ENCODE measurements at places on chromosomes 7 and 10. TPM values are rescaled to one million over a fixed set of nuclear protein-coding genes. Genes with fewer than 3 reads are reported as not detected.

LIPF gene
- not detected for total RNA-seq

AOC1 gene
- 6.1 TPM for total RNA-seq

SORBS1 gene
- 9.8 TPM for total RNA-seq

ZNF716 gene
- total RNA-seq, result not detected

CYP2E1 gene
- total RNA-seq, result 0.40 TPM

DNA sequence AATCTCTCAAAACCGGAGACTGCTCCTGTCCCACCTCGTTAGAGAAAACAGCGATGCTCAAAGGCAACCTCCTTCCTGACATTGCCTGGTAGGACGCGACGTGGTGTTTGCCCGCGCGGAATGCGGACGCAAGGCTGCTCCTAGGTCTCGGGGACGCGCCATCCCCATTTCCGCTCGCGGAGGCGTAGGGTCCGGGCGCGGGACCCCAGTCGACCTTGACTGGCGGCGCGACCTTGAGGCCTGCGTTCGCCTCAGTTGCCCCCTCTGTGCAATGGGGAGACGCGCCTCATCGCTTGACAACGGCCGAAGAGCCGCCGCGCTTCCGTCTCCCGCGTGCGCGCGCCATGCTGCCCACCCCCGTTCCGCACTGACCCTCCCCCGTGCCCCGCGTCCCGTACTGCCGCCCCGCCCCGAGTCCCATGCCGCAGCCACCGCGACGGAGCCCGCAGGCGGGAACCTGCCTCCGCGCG is 412 bp upstream of the PPIA start:
- DNase-seq, result no peak

GRCh38 chr7:77812290-77812685 is 13.7 kb downstream of the PHTF2 start:
- peak; percentile 38 for DNase-seq

GRCh38 chr10:93496322-93497041 is at the start of gene CEP55:
Gene CEP55, plus strand, starts transcription at chr10:93496612. Its CDS starts 3,440 bp downstream, at chr10:93500052.
- DNase-seq, result peak; percentile 74

DNA sequence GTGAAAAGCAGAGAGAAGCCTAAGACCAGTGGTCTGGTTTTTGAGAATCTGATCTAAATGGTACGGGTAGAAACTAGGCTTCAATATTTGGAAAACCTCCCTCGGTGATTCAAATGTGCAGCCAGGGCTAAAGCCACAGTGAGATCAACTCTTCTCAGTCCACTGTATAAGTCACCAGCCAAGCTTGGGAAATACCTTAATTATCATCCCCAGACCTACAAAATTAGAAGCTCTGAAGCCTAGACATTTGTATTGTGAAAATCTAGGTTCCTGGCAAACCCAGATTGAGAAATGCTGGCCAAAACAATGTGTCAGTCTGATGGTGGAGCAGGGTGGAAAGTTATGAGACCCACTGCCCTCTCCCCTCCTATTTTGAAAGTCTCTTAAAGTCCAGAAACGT is 131.7 kb downstream of the DGKI start:
- DNase-seq, result peak; percentile 29

- DNase-seq, result no peak
Measured at GRCh38 chr7:18103436-18104218, 76.0 kb upstream of the PRPS1L1 start.

DNA sequence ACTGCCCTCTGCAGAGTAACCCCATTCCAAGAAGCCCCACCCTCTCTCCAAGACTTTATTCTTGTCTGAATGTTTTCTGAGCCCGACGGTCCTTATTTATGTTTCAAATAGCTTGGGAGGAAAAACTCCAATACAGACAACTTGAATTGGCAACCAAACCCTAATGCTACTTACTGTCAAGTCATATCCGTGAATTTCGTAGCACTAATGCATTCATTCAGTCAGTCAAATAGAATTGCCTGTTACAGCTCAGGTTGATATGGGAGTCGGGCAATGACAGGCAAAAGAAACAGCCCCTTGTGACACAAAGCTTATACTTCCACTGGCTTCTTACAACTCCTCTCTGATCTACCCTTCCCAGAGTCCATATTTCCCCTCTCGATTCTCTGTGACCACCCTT is 58.5 kb upstream of the LRGUK start:
- DNase-seq, result no peak

- no peak for DNase-seq
Measured at GRCh38 chr10:14312014-14312413, 18.7 kb downstream of the FRMD4A start.

- DNase-seq, result peak; percentile 63
Measured at GRCh38 chr7:13181216-13181615, 493.8 kb downstream of the ARL4A start.

DNA sequence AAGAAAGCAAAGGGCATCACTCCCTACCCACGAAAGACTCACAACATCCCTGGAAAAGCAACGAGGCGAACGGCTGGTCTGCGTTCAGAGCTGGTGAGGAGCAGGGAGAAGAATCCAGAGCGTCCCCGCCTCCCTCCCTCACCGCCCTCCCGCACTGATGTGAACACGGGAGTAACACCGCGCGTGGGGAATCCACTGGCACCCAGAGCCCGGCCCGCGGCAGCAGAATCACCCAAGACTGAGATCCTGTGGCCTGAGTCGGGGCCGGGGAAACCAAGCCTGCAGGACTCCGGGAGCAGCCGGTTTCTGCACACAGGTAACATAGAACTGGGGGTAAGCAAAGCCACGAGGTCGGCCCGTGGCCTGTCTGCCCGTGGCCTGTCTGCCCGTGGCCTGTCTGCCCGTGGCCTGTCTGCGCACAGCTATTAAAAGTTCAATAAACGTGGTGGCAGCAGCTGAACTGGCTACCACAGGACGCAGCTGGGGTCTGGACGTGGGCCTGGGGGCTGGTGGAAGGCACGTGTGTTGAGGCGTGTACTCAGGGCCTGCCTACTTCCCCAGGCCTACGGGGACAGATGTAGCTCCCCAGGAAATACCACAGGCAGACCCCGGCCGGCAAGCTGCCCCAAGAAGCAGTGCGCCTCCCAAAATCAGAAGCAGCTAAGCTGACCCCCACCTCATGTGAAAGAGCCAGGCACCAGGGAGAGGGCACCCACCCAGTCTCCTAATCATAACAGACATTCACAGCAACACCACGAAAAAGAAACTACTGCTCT is 23.0 kb downstream of the DIP2C start:
- DNase-seq, result no peak

- no peak for DNase-seq
Measured at GRCh38 chr7:1950452-1951158, 280.5 kb downstream of the ELFN1 start.

GRCh38 chr7:136726460-136726859 is 142.0 kb upstream of the CHRM2 start:
- no peak for DNase-seq

DNA sequence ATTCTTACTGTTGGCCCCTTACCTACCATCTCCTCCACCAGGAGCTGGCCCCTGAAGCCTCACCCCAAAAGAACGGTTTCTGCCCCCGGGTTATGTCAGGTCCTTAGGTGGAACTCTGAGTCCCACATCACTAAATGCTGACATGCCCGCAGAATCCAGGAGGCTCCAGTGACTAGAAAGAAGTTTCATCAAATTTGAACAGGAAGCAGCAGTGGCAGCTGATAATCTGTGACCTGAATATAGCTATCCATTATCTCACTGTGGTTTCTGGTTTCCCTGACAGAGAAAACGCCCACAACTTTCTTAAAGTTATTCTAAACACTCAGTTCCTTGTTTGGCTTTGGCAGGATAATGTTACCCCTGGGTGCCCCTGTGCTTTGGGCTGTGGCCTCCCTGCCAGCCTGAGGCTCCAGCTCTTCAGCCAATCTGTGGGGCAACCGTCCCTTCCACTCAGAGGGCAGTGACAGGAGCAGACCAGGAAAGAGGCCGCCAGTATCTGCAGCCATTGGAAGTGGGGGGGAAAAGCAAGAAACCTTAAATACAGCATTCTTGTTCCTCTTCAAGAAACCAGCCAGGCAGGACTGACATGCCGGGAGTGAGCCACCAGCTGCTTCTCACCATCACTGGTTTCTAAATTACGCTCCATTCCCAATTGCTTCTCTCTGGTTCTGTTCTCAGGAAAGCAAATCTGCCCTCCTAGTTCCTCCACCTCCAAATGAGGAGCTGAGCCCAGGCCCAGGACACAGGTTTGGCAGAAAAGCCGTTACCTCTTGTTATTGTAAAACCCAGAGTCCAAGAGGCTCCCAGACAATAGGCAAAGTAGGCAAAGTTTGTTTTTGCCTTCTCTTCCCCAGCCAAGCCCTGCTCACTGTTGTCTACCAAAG is 41.2 kb upstream of the VCL start:
- peak; percentile 72 for DNase-seq

All from renal cortical epithelial cell (primary cell).